ENCODE measurements at places on chromosomes 1 and 21. TPM values are rescaled to one million over a fixed set of nuclear protein-coding genes. Genes with fewer than 3 reads are reported as not detected.

BEND5 gene
- 0.20 TPM for total RNA-seq

LIN28A gene
- 1.1 TPM for total RNA-seq

GRCh38 chr1:207645635-207646081 is 725 bp downstream of the CR1L start:
- DNase-seq = no peak

DNA sequence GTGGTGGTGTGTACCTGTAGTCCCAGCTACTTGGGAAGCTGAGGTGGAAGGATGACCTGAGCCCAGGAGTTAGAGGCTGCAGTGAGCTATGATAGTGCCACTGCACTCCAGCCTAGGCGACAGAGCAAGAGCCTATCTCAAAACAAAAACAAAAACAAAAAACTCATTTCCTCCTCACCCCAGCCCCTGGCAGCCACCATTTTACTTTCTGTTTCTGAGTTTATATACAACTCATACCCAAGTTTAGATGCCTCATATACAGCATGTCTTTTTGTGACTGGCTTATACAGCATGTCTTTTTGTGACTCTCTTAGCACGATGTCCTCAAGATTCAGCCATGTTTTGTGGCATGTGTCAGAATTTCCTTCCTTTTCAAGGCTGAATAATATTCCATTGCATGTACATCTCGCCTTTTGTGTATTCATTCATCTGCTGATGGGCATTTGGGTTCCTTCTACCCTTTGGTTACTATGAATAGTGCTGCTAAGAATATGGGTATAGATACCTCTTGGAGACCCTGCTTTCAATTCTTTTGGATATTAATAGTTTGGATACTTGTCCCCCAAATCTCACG is 14.7 kb downstream of the COA7 start:
- no peak for DNase-seq

- no peak for DNase-seq
Observed at GRCh38 chr1:59755069-59755685, 59.6 kb upstream of the HOOK1 start.

GRCh38 chr1:203324105-203325025 is 19.0 kb downstream of the BTG2 start:
- no peak for DNase-seq

GRCh38 chr1:107344268-107344760 is 203.5 kb downstream of the NTNG1 start:
- no peak for DNase-seq

DNA sequence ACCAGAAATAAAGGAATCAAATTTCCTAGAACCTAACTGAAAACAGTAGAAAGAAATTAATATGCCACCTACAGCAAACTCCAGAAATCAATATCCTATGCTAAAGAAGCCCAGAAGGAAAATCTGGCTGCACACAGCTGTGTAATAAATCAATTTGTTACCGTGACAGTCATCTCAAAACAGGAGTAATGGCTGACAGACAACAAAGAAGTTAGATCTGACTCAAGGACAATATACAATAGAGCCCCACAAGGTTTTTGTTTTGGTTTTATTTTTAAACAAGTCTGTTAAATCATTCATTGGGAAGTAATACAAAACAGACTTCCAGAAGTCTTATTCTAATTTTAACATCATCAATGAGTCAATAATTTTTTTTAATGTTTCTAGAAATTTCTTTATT is 168.4 kb downstream of the RERE start:
- no peak for DNase-seq

GRCh38 chr1:91847851-91848250 is 38.1 kb downstream of the TGFBR3 start:
- DNase-seq = no peak

GRCh38 chr1:112735752-112736151 is 20.6 kb upstream of the PPM1J start:
- DNase-seq = no peak

All from left lobe of liver (tissue), 2 donors.